Stomach (tissue), 19 donors: ENCODE measurements at places on chromosomes 5 and 9. TPM values are rescaled to one million over a fixed set of nuclear protein-coding genes. Genes with fewer than 3 reads are reported as not detected.

TAF11L10 gene
- total RNA-seq, result not detected

ZBTB6 gene
- total RNA-seq, result 6.4 TPM

GFM2 gene
- 5.2 TPM for total RNA-seq

PLPPR1 gene
- total RNA-seq, result not detected

KCNV2 gene
- total RNA-seq, result not detected

LCN15 gene
- total RNA-seq, result not detected

DNA sequence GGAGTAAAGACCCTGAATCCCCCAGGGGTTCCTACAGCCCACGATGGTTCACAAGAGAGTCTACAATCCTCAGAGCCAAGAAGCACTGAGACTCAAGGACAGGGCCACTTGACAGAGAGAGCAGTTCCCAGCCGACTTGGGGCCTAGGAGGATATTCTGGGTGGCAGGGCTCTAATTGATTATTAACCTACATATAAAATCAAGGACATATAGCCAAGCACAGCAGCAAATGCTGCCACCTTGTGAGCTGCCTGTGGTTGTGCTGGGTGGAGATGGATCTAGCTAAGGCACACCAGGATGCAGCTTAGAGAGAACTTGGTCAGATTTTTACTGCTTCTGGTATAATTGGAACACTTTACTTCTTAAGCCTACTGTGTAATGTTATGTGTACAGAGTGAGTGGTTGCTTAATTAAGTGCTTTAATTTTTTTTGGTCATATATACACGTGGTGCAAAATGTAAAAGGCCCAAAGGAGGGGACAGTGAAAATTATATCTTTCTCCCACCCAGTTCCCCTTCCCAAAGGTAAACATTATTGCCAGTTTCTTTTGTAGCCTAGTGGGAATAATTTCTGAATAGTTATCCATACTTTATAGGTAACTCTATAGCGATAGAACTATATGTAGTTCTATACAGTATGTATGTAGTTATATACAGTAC lies 78.8 kb downstream of the F2RL2 start:
- no peaks in the 10 kb centered on the region for H3K27me3 ChIP-seq
- DNase-seq, result peak; percentile 76
- no peaks in the 10 kb centered on the region for H3K36me3 ChIP-seq
- no peak overlapping the region for H3K4me3 ChIP-seq
- peak overlapping the region; percentile 83 for H3K27ac ChIP-seq

DNA sequence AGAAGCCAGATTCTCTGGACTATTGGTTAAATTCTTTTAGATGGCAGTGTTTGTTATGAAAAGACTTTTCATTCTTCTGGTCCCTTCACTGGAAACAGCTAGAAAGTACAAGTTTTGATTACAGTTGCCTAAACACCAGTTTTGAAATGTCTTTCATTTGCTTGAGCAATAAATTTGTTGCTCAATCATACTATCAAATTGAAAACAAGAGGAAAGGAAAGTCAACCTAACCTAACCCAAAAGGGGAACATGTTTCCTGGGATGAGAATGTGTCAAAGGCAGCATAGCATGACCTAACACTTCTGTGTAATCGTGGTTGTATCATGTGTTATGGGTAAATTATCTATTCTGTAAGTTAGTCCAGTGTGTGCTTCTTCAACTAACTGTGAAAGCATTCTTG lies 213.2 kb downstream of the TMC1 start:
- no peak overlapping the region for H3K27ac ChIP-seq
- no peak overlapping the region for H3K4me3 ChIP-seq

DNA sequence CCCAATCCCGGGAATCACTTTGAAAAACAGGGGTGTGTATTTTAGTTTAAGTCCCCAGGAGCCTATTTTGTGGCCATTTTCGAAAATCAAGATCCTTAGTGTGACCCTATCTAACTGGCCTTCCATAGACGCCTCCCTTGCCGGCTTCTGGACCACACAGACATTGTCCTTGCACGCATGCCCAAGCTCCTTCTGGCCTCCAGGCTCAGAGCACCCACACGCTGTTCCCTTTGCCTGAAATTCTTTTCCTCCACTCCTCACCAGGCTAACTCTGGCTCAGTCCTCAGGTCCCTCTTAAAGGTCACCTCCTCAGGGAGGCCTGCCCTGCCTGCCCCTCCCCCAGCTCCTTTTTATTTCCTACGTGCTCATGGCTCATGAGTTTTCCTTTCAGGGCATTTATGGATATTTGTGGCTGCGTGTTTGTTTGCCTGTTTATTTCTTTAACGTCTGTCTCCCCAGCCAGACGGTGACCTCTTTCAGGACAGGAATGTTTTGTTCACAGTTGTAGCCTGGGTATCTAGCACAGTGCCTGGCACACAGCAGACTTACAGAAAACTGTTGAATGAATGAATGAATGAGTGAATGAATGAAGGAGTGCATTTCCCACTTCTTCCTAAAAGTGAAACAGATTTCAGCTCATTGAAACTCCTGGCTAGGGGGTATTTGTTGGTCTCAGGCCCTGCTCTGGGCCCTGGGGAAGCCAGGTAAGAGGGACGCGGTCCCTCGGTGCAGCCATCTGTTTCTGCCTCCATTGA lies 79.1 kb upstream of the IER5L start:
- H3K27me3 ChIP-seq, result no peaks in the 10 kb centered on the region
- DNase-seq, result no peak
- H3K27ac ChIP-seq, result no peak overlapping the region
- no peaks in the 10 kb centered on the region for H3K36me3 ChIP-seq

- H3K27me3 ChIP-seq, result no peaks in the 10 kb centered on the region
- H3K36me3 ChIP-seq, result no peaks in the 10 kb centered on the region
- H3K27ac ChIP-seq, result no peak overlapping the region
- H3K4me1 ChIP-seq, result peaks cover 31% of the 10 kb centered on the region
These were observed 8.9 kb downstream of the SMAD5 start for GRCh38 chr5:136141561-136141960.

DNA sequence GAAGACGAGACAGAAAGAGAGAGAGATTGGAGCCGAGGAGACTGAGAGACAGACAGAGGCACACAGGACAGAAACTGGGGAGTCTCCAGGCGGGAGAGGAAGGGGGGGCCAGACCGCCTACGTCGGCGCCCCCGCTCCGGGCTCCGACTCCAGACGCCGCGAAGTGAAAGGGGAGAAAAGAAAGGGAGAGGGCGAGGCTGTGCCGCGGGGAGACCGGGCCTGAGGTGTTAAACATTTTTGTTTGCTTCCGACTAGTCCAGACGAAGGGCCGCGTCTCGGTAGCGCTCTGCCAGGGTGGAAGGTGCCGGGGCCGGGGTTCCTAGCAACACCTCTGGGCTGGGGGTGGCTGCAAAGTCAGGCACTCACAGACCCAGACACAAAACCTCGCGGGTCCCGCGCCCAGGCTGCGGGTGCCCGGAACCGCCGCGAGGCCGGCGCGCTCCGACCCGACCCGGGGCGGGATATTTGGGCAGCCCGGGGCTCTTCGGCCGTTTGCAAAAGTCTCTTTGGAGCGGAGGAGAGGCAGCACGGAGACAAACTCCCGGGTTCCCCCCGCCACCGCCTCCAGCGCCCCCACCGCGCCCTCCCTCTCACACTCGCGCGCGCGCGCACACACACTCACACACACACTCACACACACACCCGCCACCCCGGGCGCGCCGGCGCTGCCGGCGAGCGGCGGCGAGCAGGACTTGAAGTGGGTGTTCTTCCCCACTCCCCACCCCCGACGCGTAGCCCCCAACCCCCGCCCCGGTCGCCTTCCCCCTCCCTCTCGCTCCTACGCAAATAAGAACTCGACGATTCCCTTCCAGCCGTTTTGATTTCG lies 626 bp upstream of the FST start:
- H3K27me3 ChIP-seq, result no peaks in the 10 kb centered on the region
- peaks cover 37% of the 10 kb centered on the region for H3K4me1 ChIP-seq
- H3K36me3 ChIP-seq, result no peaks in the 10 kb centered on the region
- H3K4me3 ChIP-seq, result peak overlapping the region; percentile 66

GRCh38 chr5:69188811-69189161 lies 597 bp upstream of the CENPH start:
- peak overlapping the region; percentile 76 for H3K27ac ChIP-seq
- H3K4me1 ChIP-seq, result peaks cover 14% of the 10 kb centered on the region
- DNase-seq, result no peak
- H3K36me3 ChIP-seq, result no peaks in the 10 kb centered on the region

- DNase-seq, result no peak
- H3K27me3 ChIP-seq, result no peaks in the 10 kb centered on the region
- no peaks in the 10 kb centered on the region for H3K4me1 ChIP-seq
These were observed 15.2 kb upstream of the NSG2 start for GRCh38 chr5:174030286-174030685.

DNA sequence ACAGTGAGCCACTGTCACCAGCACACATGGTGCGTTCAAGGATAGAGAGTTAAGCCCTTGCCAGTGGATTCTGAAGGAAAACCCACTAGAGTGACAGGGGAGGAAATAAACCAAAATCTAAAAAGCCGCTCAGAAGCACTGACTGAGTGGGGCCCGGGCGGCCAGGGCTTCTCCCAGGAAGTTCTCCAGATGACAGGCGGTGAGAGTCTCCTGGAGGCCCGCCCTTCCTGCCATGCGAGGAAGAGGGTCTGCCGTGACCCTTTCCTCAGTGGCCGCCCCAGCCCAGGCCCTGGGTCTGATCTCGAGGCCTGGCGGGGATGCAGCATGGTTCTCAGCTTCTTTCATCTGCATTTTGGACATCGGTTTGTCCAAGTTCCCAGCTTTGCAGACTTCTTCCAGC lies 14.9 kb downstream of the OLFM1 start:
- no peaks in the 10 kb centered on the region for H3K27me3 ChIP-seq
- peaks cover 5% of the 10 kb centered on the region for H3K36me3 ChIP-seq
- peaks cover 12% of the 10 kb centered on the region for H3K4me1 ChIP-seq
- H3K27ac ChIP-seq, result no peak overlapping the region
- no peak overlapping the region for H3K4me3 ChIP-seq
- DNase-seq, result no peak

GRCh38 chr5:36932699-36933098 lies 56.1 kb downstream of the NIPBL start:
- no peaks in the 10 kb centered on the region for H3K27me3 ChIP-seq
- no peak overlapping the region for H3K4me3 ChIP-seq
- no peak overlapping the region for H3K27ac ChIP-seq
- H3K36me3 ChIP-seq, result no peaks in the 10 kb centered on the region
- H3K4me1 ChIP-seq, result peaks cover 7% of the 10 kb centered on the region

DNA sequence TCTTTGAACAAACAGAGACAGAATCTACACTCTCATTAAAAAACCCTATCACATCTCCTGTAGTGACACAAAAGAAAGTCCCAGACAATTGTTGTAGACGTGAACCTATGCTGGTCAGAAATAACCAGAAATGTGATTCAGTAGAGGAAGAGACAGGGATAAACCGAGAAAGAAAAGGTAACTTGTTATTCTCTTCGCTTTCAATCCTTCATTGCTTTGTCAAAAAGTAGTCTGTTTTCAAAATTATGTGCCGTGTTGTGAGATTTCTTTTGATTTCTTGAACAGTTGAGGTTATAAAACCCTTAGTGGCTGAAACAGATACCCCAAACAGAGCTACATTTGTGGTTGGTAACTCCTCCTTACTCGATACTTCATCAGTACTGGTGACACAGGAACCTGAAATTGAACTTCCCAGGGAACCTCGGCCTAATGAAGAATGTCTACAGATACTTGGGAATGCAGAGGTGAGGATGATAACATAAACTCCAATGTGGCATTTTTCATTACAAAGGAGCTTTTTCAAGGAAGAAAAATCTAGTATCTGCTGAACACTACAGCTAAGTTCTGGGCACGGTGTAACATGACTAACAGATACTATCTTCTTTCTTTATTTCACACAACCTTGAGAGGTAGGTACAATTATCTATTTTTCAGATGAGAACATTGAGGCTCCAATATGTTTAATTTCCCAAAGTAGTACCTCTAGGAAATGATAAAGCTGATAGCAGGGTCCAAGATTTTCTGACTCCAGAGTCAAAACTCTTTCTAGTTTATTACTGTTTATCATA lies 14.3 kb downstream of the HMGCR start:
- H3K36me3 ChIP-seq, result peaks cover 97% of the 10 kb centered on the region
- no peak overlapping the region for H3K4me3 ChIP-seq
- DNase-seq, result no peak
- no peaks in the 10 kb centered on the region for H3K27me3 ChIP-seq
